ENCODE measurements at places on chromosomes 7 and 10.

- no peak for DNase-seq
Measured at GRCh38 chr7:34104115-34104514, 198.8 kb downstream of the BMPER start.

DNA sequence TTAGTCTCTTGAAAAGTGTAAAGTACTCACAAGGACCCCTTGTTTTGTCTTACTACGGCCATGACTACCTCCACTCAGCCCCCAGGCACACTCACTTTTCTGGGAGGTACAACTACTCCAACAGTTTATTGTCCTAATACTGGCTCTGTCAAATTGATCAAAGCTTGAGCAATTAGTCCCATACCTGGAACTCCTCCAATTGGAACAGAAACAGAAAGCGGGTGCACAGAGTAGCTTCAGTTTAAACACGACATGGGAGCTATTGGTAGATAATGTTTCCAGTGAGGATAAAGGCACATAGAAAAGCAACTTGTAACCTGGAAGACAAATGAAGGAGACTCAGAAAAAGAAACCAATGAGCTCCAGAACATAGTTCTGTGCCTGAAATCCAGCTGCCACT, 7.7 kb upstream of the GPR37 start:
- no peak for DNase-seq

DNA sequence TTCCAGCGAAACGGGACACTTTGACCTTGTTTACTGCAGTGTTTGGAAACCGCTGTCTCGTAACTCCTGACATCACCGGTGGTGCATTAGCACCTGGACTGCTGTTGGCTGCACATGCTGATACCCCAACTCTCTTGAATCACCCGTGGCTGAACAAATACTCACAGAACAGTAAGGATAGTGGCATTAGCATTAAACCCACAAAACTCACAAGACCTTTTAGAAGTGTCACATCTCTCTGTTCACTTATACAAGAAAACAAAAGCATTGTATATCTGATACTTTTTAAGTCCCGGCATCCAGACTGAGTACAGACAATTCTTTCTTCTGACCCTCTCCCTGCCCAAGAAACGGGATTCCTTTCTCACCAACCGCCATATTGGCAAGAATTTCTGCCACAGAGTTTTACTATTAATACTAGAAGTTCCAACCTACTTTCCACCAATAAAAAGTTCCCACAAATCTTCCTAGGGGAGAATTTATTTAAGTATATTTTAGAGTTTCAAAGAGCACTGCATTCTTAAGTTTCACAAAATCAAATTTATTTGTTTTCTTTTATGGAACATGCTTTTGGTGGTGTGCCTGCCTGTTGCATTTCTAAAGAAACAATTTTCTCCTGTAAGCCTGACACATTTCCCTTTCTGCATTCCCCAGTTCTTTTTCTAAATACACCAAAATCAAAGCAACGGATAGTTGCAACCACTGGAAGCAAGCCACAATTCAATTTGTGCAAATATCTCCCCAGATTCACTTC, 208.4 kb upstream of the KLF14 start:
- no peak for DNase-seq

GRCh38 chr10:586151-586550, 103.3 kb downstream of the DIP2C start:
- DNase-seq: no peak

DNA sequence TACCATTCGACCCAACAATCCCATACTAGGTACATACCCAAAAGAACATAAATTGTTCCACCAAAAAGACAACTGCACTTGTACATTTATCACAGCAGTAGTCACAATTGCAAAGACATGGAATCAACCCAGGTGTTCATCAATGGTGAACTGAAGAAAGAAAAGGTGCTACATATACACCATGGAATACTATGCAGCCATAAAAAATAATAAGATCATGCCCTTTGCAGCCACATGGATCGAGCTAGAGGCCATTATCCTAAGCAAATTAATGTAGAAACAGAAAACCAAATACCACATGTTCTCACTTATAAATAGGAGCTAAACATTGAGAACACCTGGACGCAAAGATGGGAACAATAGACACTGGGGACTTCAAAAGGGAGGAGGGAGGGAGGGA, 79.3 kb upstream of the NEBL start:
- no peak for DNase-seq

DNA sequence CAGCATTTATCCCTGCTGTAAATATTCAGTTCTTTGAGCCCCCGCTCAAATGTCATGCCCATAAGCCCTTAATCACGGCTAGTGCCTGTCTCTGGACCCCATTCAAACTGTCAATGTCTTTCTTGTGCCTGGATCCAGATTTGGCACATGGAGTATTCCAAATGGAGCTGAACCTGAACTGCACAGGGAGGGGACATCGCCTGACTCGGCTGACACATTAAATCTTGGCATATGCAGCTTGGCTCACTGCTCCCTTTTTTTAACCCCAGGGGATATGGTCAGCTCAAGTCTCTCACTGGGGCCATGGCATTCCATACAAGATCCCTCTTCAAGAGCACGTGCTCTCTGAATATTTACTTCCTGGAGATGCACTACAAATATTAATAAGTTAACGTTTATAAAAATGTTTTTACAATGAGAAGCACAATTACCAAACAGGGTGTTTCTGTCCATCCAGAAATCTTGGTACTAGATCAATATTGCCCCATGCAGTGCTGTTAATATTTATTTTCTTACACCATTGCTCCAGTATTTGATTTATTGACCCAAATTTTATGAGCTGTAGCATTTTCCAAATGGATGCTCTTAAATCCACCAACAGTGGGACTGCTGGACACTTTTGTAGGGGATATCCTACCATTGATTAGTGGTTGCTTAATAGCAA, 57.4 kb downstream of the FGFR2 start:
- DNase-seq: no peak

- DNase-seq: no peak
Measured at GRCh38 chr10:62250594-62251198, 17.9 kb downstream of the RTKN2 start.

Measured in NCI-H1092 (cell line).